ENCODE measurements at places on chromosomes 7 and 10.

GRCh38 chr7:26856176-26856985 is 8.0 kb downstream of the SKAP2 start:
- no peak for DNase-seq

DNA sequence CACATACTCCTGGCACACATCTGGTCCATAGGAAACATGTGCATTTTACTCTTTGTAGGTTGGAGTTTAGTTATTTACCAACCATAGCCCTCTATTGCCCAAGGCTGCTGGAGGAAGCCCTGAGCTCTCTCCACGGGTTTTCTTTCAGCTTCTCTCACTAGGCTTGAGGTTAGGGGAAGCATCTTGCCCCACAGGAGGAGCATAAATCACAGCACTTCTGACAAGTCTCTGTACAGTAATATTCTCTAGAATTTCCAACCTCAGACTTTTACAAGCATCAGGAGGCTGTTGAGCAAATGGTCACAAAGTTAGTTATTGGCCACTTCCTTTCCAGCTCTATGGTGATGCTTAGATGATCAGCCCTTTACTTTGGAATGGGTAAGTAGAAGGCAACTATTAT is 122.9 kb upstream of the GLI3 start:
- no peak for DNase-seq

DNA sequence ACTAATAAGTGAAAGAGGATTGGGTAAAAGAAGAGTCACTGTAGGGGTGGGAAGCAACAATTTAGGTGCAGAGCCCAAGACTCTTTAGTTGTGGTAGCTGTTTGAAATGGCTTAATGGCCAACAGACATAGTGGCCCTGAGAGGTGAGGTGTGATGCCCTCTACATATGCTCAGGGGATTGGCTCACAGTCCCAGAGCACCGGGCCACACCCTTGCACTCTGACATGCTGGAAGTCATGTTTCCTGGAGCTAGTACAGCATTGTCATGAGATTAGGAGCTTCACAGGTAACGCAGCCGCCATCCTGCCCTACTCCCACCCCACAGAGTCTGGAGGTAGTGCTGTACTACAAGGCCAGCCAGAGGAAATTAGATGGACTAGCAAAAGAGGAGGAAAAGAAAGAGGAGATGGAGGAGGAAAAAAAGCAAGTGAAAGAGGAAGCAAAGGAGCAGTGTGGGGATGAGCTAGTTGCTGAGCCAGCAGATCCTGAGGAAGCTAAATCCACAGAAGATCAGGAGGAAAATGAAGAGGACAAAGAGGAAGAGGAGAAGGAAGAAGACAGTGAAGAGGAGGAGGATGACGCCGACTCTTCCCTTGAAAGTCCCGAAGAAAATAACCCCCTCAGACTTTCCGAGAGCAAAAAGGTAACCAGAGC is 14.8 kb upstream of the FLNC start:
- no peak for DNase-seq

DNA sequence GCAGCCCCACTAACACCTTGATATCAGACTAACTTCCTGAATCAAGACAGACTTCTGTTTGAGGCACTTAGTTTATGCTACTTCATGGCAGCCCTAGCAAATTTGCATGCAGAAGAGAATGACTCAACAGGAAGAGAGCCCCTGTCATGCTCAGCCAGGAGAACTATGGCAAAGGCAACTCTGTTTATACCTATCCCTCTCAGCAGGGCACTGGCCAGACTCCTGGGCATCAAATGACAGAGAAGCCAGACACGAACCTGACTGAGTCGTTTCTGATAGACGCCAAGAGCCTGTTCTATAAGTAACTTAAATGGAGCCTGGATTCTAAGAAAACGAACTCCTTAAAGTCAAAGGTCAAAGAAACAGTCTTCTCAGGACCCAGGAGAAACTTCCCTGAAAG is 50.9 kb upstream of the UNC5B start:
- DNase-seq = no peak

DNA sequence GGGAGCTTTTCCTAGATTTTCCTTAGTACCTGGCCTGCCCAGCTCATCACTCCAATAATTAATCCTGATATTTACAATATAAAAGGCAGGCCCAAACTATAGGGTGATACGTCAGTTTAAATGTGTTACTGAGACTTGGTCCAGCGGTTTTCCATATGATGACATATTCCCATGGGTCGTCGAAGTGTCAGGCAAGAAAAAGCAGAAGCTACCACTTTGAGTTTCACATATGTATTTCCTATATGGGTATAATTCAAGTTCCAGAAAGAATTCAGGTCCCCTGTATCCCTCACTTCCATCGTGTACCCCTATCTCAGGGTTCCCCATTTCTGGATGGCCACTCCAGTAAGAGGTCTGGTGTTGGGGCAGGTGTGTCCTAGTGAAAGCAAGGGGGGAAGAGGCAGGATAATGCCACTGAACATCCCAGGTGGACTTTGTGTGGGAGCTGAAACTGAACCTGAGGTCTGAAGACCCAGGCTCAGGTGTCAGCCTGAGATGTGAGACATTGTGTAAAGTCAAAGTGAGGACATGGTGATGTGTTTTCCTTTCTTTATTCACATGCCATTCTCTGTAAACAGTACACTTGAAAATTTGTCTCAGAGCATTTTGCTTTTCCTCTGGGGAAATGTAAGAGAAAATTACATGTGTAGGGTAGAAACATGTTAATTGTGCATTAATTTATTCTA is 167.8 kb downstream of the PLXDC2 start:
- DNase-seq = no peak

GRCh38 chr10:59977486-59977885 is 71.1 kb upstream of the CCDC6 start:
- DNase-seq = no peak

GRCh38 chr10:132517951-132518521 is 19.6 kb upstream of the INPP5A start:
- no peak for DNase-seq

DNA sequence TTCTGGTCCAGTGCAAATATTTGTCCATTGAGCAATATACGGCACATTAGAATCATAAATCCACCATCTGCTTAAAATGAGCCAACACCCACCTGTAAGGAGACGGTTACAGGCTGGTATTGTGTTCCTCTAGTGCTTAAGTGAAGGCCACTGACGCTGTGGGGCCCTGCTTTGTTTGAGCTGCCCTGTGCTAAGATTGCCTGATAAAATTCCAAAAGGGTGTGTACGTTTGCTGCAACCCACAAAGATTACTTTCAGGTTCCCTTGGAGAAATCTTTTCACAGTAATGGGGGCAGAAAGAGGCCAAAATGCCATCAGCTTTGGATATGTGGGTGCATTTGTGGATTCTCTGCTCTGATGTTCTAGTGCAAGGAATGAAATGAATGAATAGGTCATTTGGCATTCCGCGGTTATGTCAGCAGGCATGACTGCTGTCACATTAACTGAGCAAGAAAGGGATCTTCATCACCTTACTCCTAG is 34.4 kb downstream of the AGR3 start:
- no peak for DNase-seq

Data from CD4-positive, alpha-beta T cell treated with Interleukin-17A for 1 hour (primary cell).